ENCODE measurements at places on chromosomes 2 and 18.

- peaks cover 7% of the 10 kb centered on the region for H3K27me3 ChIP-seq
- peak overlapping the region; percentile 52 for H3K4me3 ChIP-seq
- peak; percentile 59 for DNase-seq
- H3K4me1 ChIP-seq, result peaks cover 7% of the 10 kb centered on the region
- H3K27ac ChIP-seq, result no peak overlapping the region
These were observed 4.2 kb downstream of the ZNF516 start for GRCh38 chr18:76490670-76491472.

DNA sequence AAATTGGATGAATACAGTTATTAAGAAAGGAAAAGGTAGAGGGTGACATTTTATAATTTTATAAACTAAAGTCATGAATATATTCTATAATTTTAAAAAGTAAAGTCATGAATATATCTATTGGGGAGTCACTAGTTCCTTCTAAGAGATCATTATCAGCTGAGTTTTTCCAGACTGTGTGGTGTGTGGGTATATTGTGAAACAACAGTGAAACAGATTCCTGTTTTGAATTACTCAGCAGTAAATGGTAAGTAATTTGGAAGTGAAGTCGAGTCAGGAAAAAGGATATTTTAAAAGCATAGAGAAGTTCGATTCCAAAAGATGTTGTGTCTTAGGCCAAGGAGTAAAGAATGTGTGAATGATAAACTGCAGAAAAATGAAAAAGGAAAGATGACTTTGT lies 1018.2 kb upstream of the NXPH2 start:
- no peaks in the 10 kb centered on the region for H3K36me3 ChIP-seq
- no peaks in the 10 kb centered on the region for H3K27me3 ChIP-seq
- no peaks in the 10 kb centered on the region for H3K4me1 ChIP-seq

DNA sequence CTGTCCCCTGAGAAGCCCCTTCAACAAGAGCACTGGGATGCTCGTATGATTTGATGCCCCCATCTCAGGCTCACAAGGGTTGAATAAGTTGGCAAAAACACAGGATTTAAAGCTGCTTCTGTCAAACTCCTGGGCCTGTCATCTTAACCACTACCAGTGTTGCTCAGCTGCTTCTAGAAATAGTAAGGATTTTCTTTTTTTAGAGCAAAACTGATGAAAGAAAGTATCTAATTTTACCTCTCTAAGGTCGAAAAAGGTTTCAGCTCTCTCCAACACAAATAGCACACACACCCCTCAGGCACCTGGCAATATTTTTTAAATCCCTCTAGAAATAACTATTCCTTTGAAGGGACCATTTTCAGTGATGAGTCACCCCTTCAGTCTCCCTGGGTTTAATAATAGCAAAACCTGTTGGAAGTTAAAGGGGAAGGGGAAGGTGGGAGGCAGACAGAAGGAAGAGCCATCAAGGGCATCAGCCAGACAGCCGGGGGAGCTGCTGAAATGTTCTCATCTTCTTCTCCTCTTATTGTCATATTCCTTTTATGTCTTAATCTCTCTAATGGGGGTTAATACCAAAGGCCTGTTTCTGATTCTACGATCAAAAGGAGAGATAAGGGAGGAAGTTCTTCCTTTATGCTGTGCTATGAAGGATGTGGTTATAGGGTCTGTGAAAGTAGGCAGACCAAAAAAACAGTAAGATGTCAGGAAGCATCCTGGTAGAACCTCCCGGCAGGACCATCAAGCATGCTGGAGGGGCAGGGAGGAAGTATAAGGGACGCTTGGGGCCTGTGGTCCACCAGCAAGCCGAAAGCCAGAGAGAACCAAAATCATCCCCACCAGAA lies 31.9 kb upstream of the SLC35G4 start:
- peaks cover 12% of the 10 kb centered on the region for H3K4me1 ChIP-seq
- H3K4me3 ChIP-seq, result no peak overlapping the region
- H3K27ac ChIP-seq, result no peak overlapping the region
- no peak for DNase-seq

DNA sequence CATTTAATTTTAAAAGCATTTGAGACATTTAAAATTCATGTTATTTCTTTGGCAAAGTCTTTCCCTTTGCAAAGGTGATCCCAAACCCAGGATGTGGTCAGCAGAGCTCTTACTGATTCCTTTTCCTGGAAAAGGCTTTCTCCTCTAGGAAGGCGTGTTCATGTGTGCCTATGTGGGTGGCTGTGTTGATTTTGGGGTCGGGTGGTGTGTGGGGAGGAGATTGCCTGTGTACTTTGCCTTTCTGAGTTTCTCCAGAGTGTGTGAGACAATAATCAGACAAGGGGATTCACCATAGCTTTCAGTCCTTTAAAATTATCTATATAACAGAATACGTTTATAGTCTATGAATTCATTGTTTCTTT lies 173.2 kb downstream of the SOCS6 start:
- H3K4me1 ChIP-seq, result no peaks in the 10 kb centered on the region
- H3K27me3 ChIP-seq, result no peaks in the 10 kb centered on the region
- DNase-seq, result no peak
- H3K4me3 ChIP-seq, result no peak overlapping the region
- no peaks in the 10 kb centered on the region for H3K36me3 ChIP-seq
- H3K27ac ChIP-seq, result no peak overlapping the region

DNA sequence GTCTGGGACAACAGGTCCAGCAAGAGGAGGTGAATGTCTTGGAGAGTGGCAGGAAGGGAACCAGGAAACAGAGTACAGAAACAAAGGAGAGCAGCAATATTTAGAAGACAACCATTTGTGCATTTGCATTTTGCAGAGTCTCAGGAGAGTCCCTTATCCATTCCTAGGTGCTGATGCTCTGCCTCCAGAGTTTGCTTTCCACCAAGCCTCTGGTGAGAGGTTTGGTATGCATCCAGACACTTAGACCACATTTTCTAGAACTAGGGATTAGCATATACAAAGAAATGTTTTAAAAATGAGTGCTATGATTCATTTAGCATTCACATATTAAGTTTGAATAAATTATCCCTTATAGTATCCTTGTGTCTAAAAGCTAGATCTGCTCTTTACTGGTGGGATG lies 18.5 kb upstream of the LRATD1 start:
- no peaks in the 10 kb centered on the region for H3K27me3 ChIP-seq
- H3K4me3 ChIP-seq, result no peak overlapping the region
- H3K4me1 ChIP-seq, result no peaks in the 10 kb centered on the region
- no peak overlapping the region for H3K27ac ChIP-seq

DNA sequence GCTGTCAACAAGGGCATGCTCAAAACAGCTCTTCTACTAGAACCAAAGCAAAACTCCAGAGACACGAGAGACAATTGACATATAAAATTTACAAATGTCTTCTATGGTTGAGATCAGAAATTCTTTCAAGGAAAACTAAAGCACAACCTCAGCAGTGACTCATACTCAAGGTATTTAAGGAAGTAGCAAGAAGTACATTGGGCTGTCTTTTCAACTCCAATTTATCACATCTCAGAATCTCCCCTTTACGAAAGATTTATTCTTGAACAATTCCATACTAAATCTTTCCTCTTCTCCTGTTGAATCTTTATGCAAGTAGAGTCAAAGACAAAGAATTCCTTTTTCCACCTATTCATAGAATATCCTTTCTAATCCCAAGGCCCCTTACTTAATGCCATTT lies 324.0 kb downstream of the IRS1 start:
- no peak overlapping the region for H3K27ac ChIP-seq
- no peaks in the 10 kb centered on the region for H3K4me1 ChIP-seq
- no peak for DNase-seq
- H3K36me3 ChIP-seq, result no peaks in the 10 kb centered on the region
- no peak overlapping the region for H3K4me3 ChIP-seq

DNA sequence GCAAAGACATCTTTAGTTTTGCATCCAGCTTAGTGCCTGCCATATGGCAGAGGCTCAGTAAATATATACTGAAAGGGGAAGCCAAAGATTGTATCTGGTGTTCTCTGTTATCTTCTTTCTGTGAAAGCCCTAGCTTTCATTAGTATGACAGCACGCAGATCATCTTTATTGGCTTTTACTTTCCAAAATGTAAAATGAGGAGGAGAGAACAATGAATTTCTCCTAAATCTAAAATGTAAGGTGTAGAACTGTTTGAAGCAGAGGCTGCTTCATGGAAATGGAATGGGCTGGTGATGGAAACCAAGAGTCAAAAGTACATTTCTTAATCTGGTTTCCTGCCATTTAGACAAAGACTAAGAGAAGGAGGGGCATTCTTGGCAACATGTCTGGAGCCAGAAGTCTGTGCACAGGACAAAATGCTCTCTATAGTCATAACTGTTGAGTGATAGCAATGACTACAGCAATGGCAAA lies 1029.9 kb upstream of the PIK3C3 start:
- H3K27me3 ChIP-seq, result no peaks in the 10 kb centered on the region
- no peak overlapping the region for H3K4me3 ChIP-seq
- H3K36me3 ChIP-seq, result no peaks in the 10 kb centered on the region
- DNase-seq, result no peak

DNA sequence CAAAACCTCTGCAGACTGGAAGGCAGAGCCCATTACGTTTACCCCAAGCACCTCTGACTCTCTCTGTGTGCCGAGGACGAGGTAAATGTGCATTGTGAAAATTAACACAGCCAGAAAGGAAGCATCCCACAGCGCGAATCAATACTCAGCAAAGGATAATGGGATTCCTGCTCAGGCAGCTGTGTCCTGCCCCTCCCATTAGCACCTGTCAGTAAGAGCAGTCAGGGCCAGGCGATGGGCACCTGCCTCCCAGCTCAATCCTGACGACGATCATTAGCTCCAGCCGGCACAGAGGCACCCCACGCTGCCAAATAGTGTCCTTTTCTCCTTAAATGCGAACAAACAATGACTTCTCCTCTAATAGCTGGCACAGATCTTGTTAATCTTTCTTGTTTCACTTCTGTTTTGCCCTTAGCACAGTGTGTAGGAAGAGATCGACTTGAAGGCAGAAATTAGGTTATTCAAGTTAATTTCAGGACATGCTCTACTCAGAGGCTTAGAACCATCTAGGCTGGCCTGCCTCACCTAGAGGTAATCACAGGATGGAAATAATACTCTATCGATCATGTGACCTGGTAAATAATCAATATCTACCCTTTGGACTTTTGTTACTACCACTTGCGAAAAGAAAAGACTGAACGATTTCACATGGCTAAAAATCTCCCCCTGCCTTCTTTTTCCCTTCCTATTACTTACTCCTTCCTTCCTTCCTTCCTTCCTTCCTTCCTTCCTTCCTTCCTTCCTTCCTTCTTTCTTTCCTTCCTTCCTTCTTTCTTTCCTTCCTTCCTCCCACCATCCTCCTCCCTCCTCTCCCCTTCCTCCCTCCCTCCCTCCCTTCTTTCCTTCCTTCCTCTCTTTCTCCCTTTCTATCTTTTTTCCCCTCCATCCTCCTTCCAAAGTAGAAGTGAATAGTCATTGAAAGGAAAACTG lies 487.9 kb upstream of the ID2 start:
- DNase-seq, result no peak
- no peak overlapping the region for H3K27ac ChIP-seq
- no peak overlapping the region for H3K4me3 ChIP-seq
- H3K27me3 ChIP-seq, result no peaks in the 10 kb centered on the region
- H3K36me3 ChIP-seq, result no peaks in the 10 kb centered on the region

- DNase-seq, result no peak
- H3K27me3 ChIP-seq, result no peaks in the 10 kb centered on the region
- H3K36me3 ChIP-seq, result no peaks in the 10 kb centered on the region
- no peak overlapping the region for H3K27ac ChIP-seq
- H3K4me3 ChIP-seq, result no peak overlapping the region
These were observed 68.1 kb upstream of the DAPL1 start for GRCh38 chr2:158726911-158727592.

DNA sequence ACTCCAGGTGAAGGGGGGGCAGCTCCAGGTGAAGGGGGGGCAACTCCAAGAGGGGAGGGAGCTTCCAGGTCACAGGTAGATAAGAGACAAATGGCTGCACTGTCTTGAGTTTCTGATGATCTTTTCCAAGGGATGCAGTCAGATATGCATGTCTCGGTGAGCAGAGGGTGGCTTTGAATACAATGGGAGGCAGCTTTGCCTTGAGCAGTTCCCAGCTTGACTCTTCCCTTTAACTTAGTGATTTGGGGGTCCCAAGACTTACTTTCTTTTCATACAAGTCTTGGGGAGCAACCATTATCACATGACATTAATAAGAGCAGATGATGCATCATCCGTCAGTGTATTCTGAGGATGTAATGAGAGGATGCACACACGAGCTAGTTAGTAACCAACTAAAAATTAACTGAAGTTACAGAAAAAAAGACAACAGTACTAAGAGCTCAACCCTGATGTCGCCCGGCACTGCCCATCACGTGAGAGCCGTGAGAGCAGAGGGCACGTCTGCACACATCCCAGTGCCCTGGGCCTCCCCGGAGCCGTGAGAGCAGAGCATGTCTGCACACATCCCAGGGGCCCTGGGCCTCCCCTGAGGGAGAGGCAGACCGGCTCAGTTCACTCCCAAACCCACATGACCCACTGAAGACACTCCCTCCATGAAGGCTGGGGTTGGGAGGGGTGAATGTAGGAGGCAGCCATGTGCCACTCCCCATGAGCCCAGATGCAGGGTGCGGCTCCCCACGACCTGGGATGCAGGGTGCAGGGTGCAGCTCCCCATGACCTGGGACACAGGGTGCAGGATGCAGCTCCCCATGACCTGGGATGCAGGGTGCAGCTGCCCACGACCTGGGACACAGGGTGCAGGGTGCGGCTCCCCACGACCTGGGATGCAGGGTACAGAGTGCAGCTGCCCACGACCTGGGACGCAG lies 39.4 kb downstream of the PXDN start:
- H3K4me1 ChIP-seq, result no peaks in the 10 kb centered on the region
- H3K36me3 ChIP-seq, result no peaks in the 10 kb centered on the region
- H3K4me3 ChIP-seq, result no peak overlapping the region
- DNase-seq, result no peak

DNA sequence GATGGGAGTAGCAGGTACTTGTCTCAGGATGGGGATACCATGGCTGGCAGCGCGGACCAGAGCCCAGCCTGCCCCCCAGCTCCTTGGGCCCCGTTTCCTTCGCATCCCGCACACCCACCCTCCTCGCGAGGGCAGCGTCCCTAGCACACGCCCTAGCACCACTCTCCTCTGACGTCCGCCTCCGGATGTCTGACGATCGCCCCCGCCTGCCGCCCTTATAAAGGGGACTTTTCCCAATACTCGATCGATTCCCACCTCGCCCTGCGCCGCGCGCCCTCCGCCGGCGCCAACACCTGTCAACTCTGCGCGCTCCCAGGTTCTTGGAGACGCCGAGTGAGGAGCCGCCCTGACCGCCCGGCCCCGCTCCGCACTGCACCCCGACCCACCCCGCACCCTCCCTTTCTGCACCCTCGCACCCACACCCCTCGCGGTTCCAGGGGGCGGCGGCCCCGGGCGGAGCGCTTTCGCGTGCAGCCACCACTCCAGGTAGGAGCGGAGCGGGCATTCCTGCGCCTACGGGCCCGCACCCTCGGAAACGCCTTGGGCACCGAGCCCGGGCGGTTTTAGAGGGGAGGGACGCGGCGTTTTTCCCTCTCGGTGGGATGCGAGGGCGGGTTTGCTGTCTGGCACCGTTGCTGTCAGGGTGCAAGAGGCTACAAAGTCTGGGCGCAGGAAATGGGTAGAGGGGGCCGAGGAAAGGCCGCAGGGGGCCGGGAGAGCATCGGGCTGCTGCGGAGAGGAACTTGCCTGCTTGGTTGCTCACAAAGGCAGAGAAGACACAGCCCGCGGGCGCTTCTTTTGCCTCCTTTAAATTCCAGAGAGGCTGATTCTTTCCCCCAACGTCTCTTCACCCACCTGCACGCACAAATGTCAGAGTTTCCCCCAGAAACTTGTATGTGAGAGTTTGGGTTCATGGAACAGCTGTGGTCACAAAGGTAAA lies at the start of gene SLC5A7:
TSS of gene SLC5A7 (plus strand) at position 247 of the 940 bp plus-strand sequence. CDS start 1,632 bp downstream, outside the sequence.
- no peaks in the 10 kb centered on the region for H3K36me3 ChIP-seq
- no peaks in the 10 kb centered on the region for H3K4me1 ChIP-seq
- DNase-seq, result no peak
- H3K27ac ChIP-seq, result no peak within 1 kb of the TSS
- H3K4me3 ChIP-seq, result no peak within 1 kb of the TSS

All from CD8-positive, alpha-beta memory T cell (primary cell).